OCI-M1 (cell line): ENCODE measurements at places on chromosomes 5 and 9.
A peak's percentile ranks its signal among the peaks of the same experiment; 100 is the strongest.

DNA sequence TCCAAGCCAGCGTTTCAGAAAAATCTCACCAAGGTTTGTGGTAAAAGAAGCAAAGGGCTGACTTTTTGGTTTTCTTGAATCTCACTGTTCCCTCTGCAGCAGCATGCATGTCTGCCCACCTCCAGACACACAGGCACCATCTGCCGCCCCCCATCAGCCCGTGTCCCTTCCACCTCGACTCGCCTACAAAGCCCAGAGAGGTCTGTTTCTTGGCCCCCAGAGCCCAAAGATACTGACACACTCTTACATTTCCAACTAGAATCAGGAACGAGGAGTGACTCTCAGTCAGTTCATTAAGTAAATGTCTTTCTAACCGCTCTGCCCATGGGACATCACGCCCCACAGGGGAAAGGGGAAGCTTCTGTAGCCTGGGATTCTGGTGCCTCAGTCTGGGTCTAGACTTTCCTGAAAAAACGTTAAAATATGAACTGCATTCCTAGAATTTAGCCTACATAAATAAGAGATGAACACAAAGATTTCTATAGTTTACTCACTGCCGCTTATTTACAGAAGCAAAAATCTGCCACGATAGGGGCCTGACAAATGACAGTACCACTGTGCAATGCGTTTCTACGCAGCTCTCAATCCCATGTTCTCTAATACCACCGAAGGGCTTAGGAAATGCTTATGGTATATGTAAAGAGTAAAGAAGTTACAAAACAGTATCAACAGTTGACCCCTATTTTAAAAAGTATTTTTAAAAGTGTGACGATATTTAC is 4.1 kb downstream of the IL4 start:
- DNase-seq = no peak

DNA sequence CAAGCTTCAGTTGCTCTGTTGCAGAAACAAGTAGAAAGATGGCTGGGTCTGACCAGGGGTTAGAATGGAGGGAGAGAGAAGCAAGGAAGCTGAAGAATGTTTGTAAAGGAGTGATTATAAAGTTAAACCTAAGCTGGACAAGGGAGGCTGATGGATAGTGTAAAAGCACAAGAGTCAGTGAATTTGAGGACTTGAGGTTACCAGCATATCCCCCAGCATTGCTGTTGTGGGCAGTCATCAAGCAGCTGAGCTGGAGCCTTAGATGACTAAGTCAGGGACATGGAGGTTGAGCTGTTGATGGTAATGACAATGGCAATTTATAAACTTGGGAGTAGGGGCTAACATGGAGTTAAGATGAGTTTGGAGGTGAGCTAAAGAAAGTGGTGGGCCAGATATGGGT is 131.5 kb downstream of the ERCC6L2 start:
- DNase-seq = no peak

DNA sequence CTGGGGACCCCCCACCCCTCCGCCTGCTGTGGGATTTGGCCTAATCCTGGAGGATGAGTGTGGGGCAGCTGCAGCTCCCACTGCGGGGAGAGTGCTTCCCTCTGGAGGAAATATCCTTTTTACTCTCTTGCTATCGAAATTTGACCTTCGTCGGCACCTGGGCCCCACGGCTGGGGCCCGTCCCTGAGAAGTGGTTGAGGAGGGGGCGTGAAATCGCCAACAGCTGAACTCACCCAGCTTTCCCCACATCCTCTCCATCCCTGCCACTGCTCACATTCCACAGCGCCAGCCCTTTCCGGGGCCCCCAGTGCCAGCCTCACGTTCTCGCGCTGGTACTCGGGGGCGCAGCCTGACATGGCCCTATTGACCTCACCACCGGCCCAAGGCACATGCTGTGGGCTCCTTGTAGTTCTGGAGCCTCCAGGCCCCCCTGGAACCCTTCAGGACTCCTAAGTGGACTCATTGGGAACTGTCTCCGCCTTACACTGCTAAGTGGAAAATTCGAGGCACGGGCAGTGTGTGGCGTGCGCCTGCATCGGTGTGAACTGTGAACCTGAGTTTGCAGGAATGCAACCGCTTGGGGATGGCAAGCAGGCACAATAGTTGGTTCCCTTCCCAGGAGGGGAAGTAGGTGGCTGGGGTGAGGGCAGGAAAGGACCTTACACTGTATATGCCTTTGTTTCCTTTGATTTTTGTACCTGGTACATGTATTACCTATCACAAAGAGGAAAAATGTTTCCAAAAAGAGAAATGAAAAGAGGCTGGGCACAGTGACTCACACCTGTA is 19.2 kb downstream of the FGFR4 start:
- no peak for DNase-seq

DNA sequence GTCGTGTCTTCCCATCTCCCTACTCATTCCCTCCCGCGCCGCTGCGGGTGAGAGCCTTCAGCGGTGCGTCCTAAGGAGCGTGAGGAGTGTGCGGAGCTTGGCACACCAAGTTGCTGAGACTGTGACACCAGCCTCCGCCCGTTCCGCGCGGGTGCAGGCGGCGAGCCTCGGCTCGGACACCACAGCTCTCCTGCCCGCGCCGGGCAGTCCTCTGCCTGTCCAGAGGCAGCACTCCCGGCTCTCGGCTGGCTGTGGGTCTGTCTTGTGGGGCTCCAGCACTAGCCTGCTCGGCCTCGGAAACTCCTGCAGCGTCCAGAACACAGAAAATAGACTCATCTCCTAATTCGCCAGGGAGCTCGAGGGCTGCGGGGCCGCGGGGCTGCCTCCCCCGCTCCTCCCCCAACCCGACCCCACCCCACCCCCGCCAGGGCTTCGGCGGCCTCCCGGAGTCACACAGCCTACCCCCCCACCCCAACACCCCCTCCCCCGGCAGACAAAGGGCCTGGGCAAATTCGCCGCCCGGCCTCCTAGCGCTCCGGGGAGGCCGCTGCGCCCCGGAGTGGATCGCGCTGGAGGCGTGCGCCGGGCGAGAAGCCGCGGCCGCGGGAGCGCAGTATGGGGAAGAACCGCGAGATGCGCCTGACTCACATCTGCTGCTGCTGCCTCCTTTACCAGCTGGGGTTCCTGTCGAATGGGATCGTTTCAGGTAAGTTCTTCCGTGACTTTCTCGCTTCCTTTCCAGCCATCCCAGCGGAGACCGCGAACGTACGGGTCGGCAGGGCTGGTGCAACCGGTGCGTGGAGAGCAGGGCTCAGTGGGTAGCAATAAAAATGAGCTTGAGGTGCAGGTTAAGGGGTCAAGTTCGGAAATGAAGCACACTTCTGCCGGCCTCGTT is at the start of gene ADAMTS19:
ADAMTS19 (plus strand) TSS at position 522 of the 895 bp plus-strand sequence; CDS start at position 616, 94 bp downstream.
- peak; percentile 26 for DNase-seq

GRCh38 chr5:81698813-81699212 is 52.1 kb downstream of the SSBP2 start:
- DNase-seq = no peak

DNA sequence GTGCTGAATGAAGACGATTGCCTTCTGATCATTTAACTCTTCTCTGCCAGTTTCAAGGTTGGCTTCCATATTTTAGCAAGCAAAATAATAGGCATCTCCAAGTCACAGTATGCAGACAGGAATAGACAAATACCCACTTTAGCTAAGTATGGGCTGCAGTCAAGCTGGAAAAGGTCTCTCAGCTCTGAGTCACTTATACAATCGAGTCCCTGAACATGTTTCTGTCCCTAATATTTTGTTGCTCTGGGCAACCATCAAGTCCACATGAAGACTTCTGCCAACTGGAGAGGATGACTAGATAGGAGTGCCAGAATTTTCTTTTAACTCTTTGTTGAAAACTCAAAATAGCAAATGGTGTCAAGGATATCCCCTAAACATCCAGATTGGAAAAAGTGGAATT is 575.3 kb downstream of the RAB3C start:
- no peak for DNase-seq
